ENCODE measurements at places on chromosomes 3 and 15. TPM values are rescaled to one million over a fixed set of nuclear protein-coding genes. Genes with fewer than 3 reads are reported as not detected.

The SLC12A1 gene
- total RNA-seq = 0.05 TPM

The CGNL1 gene
- 0.77 TPM for total RNA-seq

The HCLS1 gene
- 1.3 TPM for total RNA-seq

The IQCH gene
- 5.6 TPM for total RNA-seq

The DET1 gene
- total RNA-seq = 16.4 TPM

The GATM gene
- 17.4 TPM for total RNA-seq

The ZDHHC19 gene
- total RNA-seq = not detected

The CACNA1D gene
- 14.4 TPM for total RNA-seq

The CCDC12 gene
- total RNA-seq = 52.4 TPM

The ZFYVE19 gene
- total RNA-seq = 12.1 TPM

The KBTBD12 gene
- total RNA-seq = 0.05 TPM

The GALNT15 gene
- 0.43 TPM for total RNA-seq

The CLRN1 gene
- total RNA-seq = 2.5 TPM

The LEKR1 gene
- 5.4 TPM for total RNA-seq

The CASR gene
- total RNA-seq = 0.07 TPM

The RYR3 gene
- 1.3 TPM for total RNA-seq

The NEK4 gene
- total RNA-seq = 32.5 TPM

The CYP11A1 gene
- total RNA-seq = 0.46 TPM

The ZPLD1 gene
- total RNA-seq = 0.16 TPM

The GOLGA6A gene
- 2.2 TPM for total RNA-seq

The ZMYND10 gene
- 2.4 TPM for total RNA-seq

The IL12A gene
- total RNA-seq = 0.62 TPM

The GATA2 gene
- total RNA-seq = 0.27 TPM

The GCSAM gene
- total RNA-seq = 0.14 TPM

The TRIM71 gene
- 10.1 TPM for total RNA-seq

The RUBCN gene
- 14.8 TPM for total RNA-seq

The MST1 gene
- total RNA-seq = 10.8 TPM

The TMEM212 gene
- not detected for total RNA-seq

The ECE2 gene
- 0.21 TPM for total RNA-seq

The IQCF5 gene
- total RNA-seq = not detected

The PDIA5 gene
- total RNA-seq = 9.7 TPM

The TNIK gene
- total RNA-seq = 76.5 TPM

The NR2E3 gene
- 1.3 TPM for total RNA-seq
